ENCODE measurements at places on chromosomes 3 and 15. TPM values are rescaled to one million over a fixed set of nuclear protein-coding genes. Genes with fewer than 3 reads are reported as not detected.

DNA sequence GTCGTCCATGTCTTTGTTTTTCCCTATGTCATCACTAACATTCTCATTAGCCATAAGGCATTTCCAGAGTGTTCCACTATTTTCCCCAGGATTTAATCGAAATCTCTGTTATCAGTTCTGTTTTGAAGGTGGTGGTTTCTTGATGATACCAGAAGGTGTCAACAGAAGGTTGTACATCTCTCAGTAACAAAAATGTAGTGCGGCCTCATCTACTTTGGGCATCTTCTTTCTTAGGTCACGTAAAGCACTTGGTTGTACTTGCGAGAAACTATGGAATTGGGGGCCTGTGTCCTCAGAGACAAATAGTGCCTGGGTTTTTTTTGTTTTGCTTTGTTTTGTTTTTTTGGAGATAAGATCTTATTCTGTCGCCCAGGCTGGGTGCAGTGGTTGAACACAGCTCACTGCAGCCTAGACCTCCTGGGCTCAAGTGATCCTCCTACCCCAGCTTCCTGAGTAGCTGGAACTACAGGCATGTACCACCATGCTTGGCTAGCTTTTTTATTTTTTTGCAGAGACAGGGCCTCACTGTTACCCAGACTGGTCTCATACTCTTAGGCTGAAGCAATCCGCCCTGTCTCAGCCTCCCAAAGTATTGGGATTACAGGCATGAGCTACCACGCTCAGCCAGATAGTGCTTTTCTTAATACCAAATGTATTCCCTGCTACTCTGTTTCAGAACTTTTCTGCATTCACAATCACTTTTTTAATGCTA, 61.2 kb upstream of the FURIN start:
- no peak for DNase-seq

Gene CYP1A1
- not detected for total RNA-seq

Gene SAMMSON
- total RNA-seq: not detected

DNA sequence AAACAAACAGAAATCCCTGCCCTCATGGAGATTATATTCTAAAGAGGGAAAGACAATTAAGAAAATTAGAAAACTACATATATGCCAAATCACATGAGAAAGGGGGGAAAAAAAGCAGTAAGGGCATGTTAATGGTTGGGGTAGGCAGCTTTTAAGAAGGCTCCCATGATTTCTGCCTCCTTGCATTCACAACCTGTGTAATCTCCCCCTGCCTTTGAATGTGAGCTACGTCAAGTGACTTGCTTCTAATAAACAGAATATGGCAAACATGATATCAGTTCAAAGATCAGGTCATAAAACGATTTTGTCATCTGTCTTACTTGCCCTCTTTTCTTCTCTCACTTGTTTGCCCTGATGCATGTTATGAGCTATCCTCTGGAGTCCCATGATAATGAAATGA, 673.6 kb upstream of the ADAMTS9 start:
- DNase-seq: no peak

- DNase-seq: no peak
These were observed 3.7 kb downstream of the MRAS start for GRCh38 chr3:138351916-138352550.

GRCh38 chr3:1677576-1678156, 421.0 kb upstream of the CNTN4 start:
- no peak for DNase-seq

Gene PFKFB4
- total RNA-seq: 22.4 TPM

Gene C3orf22
- total RNA-seq: not detected

Gene KLHL40
- not detected for total RNA-seq

DNA sequence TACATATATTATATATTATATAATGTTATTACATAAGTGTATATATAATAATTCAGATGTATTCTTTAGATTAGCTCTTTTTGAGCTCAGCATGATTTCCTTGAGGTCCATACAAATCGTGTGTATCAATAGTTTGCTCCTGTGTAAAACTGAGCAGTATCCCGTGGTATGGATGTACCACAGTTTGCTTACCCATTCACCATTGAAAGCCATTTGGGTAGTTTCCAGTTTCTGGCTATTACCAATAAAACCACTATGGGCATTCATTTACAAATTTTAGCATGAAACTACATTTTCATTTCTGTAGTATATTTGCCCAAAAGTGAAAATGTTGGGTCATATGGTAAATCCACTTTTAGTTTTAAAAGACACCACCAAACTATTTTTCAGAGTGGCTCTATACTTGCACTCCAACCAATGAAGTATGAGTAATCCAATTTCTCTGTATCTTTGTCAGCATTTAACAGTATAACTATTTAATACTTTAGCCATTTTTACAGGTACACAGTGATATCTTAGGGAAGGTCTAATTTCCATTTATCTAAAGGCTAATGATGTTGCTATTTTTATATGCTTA, 1361.4 kb upstream of the GBE1 start:
- no peak for DNase-seq

Gene TRIM42
- total RNA-seq: not detected

DNA sequence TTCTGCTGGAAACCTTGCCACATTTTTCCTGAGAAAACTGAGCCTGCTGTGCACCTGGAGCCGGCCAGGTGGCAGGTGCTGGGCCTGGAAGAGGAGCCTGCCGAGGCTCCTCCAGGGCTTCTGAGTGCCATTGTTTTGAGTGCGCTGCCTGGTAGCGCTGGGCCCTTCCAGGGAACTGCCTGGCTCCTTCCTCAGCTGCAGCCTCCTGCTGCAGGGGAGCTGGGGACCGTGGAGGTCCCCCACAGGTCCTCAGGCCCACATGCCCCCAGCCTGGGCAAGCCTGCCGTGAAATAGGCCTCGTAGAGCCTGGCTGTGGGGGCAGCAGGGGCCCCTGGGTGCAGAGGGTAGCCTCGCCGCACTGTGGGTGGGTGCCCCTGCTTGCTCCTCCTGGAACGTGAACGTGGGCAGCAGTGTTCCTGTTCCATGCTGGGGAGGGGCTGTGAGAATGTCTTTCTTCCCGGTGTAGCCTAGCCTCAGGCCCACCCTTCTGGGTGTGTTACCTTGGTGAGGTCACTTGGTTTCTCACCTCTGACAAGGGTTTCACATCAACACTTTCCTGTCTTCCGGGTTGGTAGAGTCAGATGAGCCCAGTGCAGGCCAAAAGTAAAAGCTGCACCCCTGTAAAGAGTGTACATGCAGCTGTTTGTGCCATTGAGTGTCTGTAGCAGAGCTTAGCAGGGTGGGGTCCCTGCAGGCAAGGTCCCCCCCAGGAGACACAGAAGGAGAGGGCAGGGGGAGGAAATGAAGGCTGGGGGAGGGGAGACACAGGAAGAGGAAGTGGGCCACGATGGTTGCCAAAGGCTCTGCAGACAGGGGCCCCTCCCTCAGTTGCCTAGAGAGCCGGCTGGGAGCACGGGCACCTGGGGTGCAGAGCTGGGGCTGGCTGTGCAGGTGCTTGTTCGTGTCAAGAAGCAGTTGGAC, 34.5 kb downstream of the KLF13 start:
- DNase-seq: no peak

DNA sequence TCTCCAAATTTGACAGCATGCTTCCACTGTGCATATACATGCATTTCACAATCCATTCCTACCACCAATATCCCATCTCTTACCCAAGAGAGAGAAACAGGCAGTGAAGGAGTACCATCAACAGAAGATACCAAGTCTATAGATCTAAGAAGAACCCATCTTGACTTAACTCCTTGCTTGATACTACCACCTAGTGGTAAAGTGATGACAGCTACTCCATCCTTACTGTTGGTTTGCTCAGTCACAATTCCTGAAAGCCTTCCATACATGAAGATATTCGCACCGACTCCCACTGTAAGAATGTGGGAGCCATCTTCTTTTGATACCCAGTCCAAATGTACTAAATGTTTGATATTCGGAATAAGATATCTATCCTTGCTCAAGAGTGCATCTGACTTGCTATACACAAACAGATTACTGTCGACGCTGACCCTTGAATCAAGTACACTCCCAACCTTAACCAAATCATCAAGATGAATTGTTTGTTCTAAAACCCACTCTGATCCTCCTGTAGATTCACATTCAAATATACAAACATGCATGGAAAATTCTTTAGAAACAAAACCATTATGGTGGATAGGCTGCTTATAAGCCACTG, 123.1 kb downstream of the DMXL2 start:
- no peak for DNase-seq

Gene CCDC9B
- total RNA-seq: 13.6 TPM

GRCh38 chr3:31472479-31473390, 60.0 kb upstream of the STT3B start:
- DNase-seq: peak; percentile 67

Gene LRRC34
- 4.1 TPM for total RNA-seq

Gene DNAH1
- 0.96 TPM for total RNA-seq

GRCh38 chr3:129277829-129278271, 820 bp upstream of the HMCES start:
- no peak for DNase-seq

- DNase-seq: no peak
These were observed 15.3 kb downstream of the PXYLP1 start for GRCh38 chr3:141246958-141247301.
